ENCODE measurements at places on chromosomes 2 and 18. TPM values are rescaled to one million over a fixed set of nuclear protein-coding genes. Genes with fewer than 3 reads are reported as not detected.

DNA sequence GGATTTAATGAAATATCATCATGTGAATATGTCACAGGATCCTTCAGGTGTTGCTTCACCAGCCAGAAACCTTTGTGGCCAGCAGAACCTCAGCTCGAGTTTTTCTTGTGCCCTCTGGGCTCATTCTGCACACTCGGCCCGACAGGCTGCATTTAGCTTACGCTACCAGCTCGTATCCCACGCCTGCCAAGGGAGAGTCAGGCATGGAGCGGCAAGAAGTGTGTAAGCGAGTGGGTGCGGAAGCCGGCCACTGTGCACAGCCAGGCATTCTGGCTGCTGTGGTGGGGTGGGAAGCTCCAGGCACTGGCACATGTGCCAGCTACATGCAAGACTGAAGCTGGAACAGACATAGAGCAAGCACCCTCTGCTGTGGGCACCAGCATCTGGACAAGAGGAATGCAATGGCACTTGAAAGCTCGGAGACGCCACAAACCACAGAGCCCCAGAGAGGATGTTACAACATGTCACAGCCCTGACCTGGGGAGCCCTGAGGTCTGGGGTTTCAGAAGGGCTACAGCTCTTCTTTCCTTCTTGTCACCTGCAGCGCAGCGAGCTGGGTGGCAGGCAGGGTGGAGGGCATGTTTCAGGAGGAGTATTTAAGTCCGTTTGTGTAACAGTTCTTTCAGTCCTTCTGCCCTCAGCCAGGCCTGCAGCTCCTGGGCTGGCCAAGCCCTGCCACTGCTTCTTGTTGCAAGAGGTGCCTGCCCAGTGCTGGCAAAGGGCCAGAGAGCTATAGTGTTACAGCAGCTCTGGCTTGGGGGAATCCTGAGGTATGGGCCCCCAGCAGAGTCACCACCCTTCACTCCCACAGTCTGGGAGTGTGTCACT lies 257.3 kb upstream of the HNMT start:
- no peak for DNase-seq

EN1 gene
- not detected for total RNA-seq

DNA sequence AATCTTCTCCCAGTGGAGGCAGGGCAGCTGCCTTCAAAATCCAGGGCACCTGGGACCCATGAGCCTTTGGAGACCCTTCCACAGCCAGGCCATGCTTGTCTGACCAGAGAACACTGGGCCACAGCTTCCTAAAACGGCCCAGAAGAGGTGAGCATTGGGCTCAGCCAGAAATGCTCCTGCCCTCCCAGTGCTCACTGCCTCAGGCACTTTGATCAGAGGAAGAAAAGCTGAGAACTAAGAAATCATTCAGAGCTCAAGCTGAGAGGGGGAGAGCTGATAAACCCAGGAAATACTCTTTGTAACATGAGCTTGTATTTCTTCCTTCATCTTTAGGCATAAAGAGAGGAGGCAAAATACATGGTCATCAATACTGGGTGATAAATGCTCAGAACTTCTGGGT lies 365.5 kb upstream of the KLHL29 start:
- no peak for DNase-seq

GRCh38 chr2:29492701-29493100 lies 377.5 kb downstream of the CLIP4 start:
- no peak for DNase-seq

GRCh38 chr2:44620189-44620990 lies 258.6 kb downstream of the CAMKMT start:
- no peak for DNase-seq

CDK5R2 gene
- total RNA-seq, result not detected

DNA sequence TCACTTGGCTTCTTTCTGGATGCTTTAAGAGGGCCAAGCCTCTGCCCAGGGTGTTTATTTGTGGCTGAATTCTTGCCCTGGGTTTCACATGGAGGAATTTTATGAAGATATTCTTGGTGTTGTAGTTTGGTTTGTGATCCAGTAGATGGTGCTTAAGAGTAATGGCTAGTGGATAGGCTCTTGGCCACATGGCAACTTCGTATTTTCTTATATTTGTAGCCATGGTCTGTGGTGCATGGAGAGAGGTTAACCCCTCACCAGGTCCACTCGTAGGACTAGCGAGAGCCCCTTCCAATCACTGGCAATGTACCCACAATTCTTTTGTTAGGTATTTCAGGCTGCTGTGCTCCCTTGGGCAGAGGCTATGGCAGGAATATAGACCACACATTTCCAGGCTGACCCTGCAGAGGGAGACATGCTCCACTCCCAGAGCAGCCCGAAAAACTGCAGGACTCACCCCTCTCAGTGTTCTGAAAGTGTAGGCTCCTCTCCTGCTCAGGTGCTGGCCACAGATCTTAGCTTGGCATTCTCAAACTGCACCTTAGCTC lies 582.1 kb upstream of the SETBP1 start:
- DNase-seq, result peak; percentile 56
